ENCODE measurements at places on chromosomes 2 and 18.

DNA sequence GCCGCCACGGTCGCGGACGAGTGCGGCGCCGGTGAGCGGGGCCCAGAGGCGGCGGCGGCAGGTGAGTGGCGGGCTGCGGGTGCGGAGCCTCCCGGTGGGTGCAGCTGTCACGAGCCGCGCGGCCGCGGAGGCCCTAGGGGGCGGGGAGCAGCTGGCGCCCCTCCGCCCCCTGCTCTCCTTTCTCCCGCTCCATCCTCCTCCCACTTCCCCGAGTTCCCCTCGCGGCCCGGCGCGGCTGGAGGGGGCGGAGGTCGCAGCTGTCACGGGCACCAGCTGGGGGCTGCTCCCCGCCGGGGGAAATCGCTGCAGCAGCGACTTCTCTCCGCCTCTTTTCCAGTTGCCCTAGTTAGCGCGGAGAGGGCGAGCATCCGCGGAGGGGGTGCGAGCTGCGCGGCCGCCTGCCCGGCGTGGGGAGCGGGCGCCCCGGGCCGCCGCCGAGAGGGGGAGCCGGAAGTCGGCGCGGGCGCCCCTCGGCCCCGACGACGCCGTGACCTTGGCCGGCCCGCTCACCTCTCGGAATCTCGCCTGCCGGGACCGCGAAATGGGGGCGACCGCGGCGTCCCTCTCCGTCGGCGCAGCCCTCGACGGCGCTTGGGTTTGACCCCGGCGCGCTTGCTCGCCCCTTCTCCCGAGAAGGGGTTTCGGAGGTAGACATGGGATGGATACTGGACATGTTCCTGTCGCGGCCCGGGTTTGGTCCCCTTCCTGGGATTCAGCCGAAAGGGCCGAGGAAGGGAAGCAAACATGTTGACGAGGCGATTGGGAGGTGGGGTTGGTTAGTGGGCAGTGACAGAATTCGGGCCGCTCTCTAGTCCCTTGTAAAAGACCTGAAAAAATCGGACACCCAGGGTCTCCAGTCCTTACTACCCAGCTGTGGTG, 727 bp downstream of the NCOA1 start:
- peak; percentile 31 for DNase-seq

DNA sequence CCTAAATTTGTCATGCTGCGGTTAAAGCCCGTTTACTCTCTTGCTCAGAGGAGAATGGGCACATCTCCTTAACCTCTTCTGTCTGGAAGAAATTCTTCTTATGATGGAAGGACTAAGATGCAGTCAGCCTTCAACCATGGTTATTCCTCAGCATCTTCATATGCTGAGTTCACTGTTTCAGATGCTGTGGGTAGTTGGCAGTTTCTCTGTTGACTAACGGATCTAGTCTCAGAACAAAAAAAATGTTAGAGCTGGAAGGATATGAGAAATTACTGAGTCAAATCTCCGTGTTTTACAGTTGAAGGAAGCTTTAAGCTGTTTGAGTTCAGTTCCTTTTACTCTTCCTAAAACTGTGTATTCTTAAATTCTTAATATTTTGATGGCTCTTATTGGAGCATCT, 43.6 kb upstream of the PGAP1 start:
- DNase-seq = no peak

DNA sequence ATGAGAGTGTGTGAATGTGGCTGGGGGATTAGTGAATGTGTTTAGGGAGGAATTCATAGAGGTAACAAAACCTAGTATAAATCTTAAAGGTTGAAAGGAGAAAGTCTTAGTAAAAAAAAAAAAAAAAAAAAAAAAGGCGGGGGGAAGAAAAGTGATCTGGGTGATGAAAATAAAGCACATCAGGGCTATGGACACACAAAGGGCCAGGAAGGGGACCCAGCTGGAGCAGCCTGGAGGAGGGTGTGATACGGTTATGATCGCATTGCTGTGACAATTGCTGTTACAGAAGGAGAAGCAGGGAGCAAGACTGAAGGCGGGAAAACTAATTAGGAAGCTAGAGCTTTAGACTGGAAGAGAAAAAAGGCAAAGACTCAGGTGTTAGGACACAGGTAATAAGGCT, 85.4 kb downstream of the DLGAP1 start:
- DNase-seq = no peak

DNA sequence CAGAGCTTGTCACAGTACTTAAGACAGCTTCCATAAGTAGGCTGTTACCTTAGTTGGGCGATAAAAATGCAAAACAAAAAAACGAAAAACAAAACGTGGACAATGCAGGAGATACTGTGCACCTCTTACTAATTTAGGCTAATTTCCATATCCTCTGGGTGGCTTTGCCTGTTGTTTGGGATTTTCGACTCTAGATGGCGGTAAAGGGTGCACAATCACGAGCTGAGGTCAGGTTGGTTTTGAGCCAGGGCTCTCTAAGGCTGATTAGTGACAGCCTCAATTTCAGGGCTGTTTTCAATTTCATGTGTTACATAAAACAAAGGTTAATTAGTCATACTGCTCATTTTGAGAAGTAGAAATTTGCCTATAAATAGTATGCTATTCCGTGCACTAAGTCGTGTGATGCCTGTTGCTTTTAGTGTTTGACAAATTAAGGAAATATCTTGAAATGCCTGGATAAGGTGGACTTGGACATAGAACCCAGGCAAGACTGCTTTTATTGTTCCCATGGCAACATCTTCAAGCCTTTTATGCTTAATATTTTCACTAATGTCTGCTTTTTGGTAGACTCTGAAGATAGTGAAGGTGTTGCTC, 493.1 kb downstream of the SOCS6 start:
- peak; percentile 78 for DNase-seq

DNA sequence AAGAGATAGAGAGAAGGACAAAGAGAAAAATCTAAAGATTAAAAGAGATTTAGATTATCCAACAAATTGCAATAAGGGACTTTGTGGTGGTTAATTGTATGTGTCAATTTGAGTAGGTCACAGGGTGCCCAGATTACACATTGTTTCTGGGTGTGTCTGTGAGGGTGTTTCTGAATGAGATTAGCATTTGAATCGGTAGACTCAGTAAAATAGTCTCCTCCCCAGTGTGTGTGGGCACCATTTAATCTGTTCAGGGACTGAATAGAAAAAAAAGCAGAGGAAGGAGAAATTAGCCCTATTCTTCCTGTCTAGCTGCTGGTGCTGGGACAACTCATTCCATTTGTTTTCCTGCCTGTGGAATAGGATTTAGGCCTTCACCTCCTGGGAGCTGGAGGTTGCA, 339.8 kb upstream of the EPHA4 start:
- DNase-seq = no peak

GRCh38 chr2:101753720-101754490, 56.4 kb downstream of the MAP4K4 start:
- DNase-seq = no peak

- DNase-seq = no peak
These were observed 171.1 kb upstream of the NRP2 start for GRCh38 chr2:205511221-205511620.

DNA sequence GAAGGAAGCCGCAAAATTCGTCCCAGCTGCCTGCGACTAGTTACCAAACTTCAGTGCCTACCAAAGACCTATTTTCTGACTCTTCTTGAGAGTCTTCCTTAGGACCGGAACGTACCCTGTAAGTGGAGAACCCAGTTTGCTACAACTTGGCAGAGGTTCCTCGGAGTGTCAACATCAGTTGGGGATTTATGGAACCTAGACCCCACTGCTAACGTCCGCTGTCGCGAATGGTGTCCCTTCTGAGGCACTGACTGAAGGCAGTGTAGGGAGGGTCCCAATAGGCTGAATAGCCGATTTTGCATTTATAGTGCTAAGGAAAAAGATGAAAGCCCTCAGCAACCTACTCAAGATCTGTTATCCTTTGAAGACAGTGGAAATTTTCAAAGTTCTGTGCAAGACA, 568 bp upstream of the STK17B start:
- DNase-seq = no peak

All from NCI-H1092 (cell line).